Midbrain (tissue), 1 donor: ENCODE measurements at places on chromosomes 3 and 15.
A peak's percentile ranks its signal among the peaks of the same experiment; 100 is the strongest.

DNA sequence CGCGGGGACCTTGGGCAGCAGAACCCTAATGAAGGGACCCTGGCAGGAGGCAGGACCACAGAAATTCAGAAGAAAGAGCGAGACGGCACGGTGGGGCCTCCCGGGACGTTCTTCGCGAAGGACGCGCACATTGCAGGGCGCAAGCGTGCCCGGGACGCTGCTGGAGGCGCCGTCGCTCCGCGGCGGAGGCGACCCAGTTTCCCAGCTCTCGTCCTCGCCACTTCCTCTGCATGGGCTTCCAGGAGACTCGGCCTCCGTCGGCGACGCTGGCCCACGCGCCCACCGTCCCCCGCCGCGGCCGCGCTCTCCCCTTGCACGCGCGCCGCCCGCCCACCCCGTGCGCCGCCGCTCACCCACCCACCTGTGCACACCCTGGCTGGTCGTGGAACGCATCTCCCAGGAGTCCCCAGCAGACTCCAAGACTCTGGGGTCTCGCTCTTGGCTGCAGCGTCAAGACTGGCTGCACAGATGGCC lies 31.8 kb upstream of the SMAD3 start:
- no peak for DNase-seq

- DNase-seq: peak; percentile 34
These were observed 8.8 kb upstream of the B3GNT5 start for GRCh38 chr3:183244219-183244618.

GRCh38 chr3:13714251-13714916 lies 165.5 kb downstream of the FBLN2 start:
- no peak for DNase-seq

DNA sequence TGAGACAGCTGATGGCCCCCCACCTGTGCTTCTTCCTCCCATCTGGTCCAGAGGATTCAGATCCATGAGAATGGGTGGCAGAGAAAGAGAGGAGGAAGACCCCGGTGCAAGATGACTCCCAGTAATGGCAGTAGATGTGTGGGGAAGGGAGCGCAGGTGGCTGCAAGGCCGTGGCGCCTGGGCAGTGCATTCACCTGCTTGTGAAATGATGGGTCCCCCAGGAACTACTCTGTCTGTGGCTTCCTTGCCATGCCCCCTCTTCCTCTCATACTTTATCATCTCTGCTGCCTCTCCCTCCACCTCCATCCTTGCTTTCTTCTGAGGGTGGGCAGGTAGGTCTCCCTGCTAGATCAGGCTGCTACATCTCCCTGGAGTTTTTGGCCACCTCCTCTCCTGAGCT lies 23.3 kb downstream of the ZNF710 start:
- no peak for DNase-seq

DNA sequence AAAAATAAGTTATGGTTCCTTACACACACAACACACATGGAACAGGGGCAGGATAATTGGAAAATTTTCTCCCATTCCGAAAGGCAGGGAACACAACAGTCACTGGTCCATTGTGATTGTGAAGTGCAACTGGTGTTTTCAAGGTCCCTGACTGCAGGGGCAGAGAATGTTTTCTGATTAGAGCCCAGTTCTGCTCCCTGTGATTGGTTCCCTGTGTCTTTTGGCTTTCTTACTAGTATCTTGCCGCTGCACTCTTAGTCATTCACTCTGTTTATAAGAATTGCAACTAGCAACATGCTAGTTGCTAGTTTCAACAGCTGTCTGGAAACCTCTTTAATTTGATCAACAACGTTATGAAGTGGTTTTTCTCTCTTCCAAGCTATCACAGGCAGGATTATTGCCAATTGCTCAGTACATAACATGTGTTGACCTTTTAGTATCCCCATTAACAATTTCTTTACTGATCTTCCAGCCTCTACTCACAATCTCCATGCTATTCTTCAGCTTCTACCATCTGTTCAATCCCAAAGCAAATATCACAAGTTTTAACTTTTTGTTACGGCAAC lies 177.5 kb downstream of the EPHA6 start:
- DNase-seq: no peak

GRCh38 chr3:126737527-126737926 lies 33.5 kb downstream of the CHCHD6 start:
- no peak for DNase-seq

DNA sequence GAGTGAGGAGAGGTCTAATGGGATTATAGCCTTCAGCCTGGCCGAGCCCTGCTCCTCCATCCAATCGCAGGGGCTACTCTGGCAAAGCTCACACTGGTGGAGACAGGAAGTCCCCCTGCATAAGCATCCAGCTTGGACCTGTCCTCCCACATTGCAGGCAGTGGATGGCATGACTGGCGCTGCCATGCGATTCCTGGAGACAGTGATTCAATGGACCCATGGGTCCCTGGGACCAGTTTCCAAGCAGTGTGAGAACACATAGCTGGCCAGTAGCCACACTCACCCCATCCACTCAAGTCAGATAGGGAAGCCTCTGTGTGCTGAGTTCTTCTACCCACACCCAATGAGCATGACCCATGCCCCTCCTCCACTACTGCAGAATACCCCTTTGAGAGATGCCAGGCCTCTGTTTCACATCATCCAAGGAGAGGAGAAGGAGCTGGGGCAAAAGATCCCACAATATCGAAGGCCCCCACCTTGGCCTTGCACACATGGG lies 18.1 kb upstream of the POC1A start:
- peak; percentile 25 for DNase-seq

- no peak for DNase-seq
These were observed 9.3 kb downstream of the OXTR start for GRCh38 chr3:8760091-8760490.

- peak; percentile 85 for DNase-seq
These were observed 22.6 kb upstream of the LYSMD4 start for GRCh38 chr15:99755692-99756409.

GRCh38 chr15:40134885-40135284 lies 26.0 kb upstream of the BUB1B start:
- no peak for DNase-seq

DNA sequence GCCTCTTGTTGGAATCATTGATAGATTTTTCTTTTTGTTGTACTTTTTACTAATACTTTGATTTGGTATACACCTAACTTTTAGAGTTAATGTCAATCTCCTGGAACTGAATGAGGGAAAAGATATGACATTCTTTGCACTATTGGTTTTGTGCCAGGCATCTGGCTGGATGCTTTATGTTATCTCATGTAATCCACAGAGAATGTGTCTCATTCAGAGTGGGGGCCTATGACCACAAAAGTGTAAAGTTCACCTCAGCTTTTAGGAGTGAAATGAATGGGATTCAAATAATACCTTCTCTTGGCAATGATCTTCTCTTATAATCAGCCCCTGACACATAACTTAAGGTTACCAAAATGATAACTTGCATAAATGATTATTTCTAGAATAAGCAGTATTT lies 329.1 kb upstream of the ROPN1 start:
- no peak for DNase-seq

DNA sequence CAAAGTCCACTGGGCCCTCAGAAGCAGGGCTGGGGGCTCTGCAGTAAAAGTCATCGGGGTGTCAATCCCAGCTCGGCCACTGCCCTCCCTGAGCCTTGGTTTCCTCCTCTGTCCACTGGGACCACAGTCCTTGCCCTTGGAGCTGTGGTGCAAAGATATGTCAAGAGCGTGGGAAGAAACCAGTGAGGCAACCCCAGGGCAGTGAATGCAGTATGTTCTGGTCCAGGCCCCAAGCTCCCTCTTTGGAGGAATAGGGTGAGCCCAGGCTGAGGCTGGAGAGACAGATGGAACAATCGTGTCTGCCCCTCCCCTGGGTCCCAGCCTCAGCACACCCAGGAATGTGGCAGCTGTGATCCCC lies 779 bp downstream of the GRIP2 start:
- DNase-seq: no peak

- no peak for DNase-seq
These were observed 1.7 kb downstream of the DTWD1 start for GRCh38 chr15:49622561-49622960.

DNA sequence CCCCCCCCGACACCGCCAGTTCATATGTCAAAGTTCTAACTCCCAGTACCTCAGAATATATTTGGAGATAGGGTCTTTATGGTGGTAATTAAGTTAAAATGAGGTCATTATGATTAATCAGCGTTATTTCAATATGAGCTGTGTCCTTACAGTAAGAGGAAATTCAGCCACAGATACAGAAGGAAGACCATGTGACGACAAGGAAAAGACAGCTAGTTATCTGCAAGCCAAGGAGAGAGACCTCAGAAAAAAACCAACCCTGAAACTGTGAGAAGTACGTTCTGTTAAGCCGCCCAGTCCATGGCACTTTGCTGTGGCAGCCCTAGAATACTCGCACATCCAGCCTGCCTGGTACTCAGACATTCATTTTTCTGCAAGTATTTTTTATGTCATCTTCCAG lies 62.3 kb upstream of the ARL8B start:
- no peak for DNase-seq

GRCh38 chr3:130707902-130708601 lies 38.6 kb downstream of the PIK3R4 start:
- no peak for DNase-seq

DNA sequence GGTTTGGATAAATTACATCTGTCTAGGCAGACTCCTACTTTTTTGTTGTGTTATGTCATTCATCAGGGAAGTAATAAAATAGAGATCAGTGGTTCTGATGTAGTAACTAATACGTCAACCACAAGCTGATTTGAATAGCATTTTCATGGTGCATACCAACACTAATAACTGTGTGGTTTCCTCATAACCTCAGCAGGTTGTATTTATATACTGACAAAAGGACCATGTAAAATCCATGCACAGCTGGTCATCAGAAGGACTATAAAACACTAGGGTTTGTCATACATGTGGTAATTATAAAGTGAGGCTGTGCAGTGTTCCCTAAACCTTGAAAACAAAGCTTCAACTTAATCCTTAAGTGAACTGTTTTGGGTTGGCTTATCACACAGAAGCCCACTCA lies 216.8 kb upstream of the RBMS3 start:
- no peak for DNase-seq

DNA sequence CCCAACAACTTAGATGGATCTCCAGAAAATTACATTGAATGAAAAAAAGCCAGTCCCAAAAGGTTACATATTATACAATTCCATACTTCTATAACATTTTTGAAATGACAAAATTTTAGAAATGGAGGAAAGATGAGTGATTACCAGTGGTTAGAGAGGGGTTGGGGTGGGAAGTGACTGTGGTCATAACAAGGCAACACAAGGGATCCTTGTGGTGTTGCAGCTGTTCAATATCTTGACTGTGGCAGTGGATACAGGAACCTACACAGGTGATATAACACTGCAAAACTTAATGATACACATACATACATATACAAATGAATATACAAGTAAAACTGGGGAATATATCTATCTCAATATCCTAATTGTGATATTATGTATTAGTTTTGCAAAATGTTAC lies 9.6 kb downstream of the GOLGB1 start:
- no peak for DNase-seq

- peak; percentile 83 for DNase-seq
These were observed 87.0 kb upstream of the ALDH1L1 start for GRCh38 chr3:126267169-126267975.

DNA sequence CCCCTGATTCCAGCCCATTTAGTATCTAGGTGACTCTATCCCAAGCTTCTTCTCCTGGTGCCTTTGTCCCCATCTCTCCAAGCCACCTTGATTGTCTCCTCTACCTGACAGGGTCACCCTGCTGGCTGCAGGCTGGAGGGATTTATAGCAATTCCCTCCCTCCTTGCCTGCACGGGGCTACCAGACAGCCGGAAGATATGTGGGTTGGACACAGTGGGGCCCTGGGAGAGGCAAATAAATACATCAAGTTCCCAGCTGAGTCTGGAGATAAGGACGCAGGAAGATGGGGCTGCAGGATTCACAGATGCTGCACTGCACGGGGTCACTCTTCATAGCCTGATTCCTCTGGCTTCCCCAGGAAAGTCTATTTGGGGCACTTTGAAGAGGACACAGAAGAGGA lies 9.3 kb upstream of the ISLR2 start:
- DNase-seq: no peak

DNA sequence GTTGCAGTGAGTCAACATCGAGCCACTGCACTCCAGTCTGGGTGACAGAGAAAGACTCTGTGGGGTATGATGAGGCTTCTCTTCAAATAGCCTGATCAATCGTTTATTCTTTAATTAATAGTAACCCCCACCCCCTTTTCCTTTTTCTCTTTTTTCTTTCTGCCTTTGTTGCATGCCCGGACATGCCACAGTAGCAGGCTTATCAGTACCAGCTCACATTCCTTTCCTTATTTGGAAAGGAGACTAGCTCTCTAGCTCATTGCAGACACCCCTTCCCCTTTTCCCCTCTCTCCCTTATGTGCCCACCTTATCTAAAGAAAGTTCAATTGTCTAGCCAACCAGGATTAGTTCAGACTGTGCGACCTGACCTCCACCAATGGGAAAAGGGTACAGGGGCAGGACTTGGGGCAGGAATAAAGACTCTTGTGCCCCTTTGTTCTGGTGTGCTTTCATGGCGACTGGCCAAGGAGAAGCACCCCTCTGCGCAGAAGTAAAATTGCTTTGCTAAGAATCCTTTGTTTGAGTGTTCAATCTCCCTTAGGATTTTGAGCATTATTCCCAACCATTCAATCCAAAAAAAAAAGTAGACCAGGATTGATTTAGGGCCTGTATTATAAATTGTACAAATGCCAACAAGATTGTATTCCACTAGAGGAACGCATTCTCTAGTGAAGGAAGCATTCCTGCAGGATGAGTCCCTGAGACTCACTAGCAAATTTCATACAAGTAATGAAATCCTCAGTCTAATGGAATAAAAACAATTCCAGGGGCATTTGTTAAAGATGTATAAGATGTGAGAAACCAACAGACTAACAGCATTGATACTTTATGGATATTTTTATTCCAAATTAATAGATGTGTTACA lies 95.8 kb upstream of the SNRPN start:
- DNase-seq: no peak

GRCh38 chr15:72790302-72790910 lies 6.8 kb upstream of the ADPGK start:
- no peak for DNase-seq

- no peak for DNase-seq
These were observed 194.2 kb downstream of the PLCL2 start for GRCh38 chr3:17078926-17079465.

DNA sequence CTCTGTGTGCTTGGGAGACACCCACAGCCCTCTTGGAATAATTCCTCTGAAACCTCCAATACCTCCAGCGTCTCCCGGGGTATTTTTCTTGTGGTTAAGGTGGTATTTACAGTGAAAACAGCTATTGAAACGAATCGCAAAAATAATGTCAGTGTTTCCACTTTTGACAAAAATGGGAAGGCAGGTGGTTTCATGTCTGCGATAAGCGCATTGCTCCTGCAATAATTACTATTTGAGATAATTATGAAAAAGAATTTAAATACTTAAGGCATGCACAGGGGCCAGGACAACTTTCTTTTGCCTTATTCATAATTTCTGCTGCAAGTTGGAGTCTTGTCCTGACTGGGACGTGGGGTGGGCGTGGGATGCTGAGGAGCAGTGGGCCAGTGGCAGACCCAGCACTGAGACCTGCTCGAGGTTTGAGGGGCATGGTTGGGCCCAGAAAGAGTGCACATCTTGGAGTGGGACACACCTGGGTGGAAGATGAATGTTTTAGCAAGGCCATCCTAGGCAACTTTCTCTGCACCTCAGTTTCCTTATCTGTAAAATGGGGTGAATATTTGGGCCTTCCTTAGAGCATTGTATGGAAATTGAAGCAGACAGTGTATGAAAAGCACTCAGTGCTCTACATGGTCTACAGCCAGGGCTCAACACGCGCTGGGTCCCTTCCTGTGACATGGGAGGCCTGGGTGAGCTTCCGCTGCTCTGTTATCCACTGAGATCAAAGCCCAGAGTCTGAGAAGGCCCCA lies 110.5 kb downstream of the FBLN2 start:
- no peak for DNase-seq

- DNase-seq: no peak
These were observed 9.4 kb upstream of the SUMF1 start for GRCh38 chr3:4476496-4476895.
